ENCODE measurements at places on chromosomes 1 and 21.

- no peak for DNase-seq
These were observed 57.8 kb downstream of the RHOU start for GRCh38 chr1:228793032-228793431.

DNA sequence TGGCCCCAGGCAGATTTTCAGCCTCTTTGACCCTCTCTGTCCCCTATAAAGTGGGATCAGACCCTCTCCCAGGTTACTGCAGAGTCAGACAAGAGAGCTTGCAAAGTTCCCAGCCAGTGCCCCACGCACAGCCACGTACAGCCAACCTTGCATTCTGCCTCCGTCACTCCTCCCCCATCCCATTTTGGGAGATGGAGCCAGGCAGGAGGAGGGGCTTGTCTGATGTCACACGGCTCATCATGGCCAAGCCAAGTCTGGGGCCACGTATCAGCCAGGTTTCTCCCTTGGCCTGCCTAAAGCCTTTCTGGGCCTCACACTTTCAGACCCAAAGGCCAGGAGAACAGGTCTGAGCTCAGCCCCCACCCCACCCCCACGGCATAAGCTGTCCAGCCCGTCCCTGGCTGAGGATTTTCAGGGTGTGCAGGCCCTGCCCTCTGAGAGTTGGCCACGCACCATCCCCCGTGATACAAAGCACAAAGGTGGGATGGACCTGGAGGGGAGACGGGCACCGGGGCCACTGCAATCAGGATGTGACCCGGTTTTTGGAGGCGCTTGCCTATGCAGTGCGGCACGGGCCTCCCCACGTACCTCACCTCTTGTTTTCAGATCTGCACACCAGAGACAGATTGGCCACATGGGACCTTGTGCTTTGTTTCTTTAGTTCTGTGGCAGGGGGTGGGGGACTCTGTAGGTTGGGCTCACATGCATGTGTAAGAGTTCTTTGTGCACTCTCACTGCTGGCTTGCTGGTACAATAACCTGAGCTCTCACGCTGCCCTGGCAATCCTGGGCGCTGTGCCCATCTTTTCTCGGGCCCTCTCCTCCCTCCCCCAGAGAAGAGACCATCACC lies 47.6 kb downstream of the TRIM11 start:
- no peak for DNase-seq

DNA sequence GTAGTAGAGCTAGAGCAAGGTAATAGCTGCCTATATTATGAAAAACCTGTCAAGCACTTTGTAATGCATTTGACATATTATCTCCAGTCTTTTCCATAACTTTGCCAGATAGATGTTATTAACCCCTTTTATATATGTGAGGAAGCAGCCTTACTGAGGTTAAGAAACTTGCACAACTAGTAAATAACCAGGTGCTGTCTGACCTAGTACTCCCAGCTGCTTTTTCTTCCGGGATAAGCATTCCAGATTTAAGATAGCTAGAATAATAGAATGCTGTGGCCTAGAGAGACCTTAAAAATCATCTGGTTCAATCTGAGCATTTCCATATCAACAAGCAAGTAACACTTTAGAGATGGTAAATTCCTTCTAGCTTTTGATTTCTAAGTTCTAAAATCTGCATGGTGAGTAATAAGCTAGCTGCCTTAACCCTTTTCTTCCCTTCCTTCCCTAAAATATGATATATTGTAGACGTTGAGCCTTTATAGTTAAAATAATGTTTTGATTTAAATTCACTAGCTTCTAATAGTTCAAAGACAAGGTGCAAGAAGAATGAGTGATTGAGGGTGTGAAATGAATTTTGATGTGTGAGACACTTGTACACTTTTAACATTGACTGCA lies 1.8 kb downstream of the SH3GLB1 start:
- DNase-seq = no peak

DNA sequence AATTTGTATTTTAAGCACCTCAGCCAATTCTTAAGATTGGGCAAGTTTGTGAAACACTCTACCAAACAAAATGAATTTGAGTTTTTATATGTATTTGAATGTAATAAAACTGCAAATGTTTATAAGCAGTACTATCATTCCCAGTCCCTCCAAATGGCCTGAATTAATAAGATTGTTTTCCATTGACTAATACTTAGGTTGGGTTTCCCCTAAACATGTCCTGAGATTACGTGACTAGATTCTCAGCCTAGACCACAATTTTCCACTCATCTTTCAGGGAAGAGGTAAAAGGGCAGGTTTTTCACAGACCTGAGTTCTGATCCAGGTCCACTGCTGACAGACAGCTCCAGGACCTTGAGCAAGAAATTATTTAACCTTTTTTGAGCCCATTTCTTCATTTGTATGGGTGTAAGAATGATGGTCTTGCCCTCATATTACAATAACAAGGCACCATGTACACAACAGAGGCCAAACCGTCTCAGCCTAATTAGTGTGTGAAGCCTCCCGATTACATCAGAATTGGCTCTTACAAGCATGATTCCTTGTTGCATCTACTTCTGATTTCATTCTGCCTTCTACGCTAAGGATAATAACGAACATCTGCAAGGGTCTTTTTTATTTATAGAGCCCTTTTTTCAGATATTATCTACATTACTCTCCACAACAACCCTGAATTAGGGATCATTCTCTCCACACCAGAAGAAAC lies 51.2 kb downstream of the BEND5 start:
- no peak for DNase-seq

GRCh38 chr1:14571810-14572767 lies 26.4 kb upstream of the KAZN start:
- DNase-seq = no peak

DNA sequence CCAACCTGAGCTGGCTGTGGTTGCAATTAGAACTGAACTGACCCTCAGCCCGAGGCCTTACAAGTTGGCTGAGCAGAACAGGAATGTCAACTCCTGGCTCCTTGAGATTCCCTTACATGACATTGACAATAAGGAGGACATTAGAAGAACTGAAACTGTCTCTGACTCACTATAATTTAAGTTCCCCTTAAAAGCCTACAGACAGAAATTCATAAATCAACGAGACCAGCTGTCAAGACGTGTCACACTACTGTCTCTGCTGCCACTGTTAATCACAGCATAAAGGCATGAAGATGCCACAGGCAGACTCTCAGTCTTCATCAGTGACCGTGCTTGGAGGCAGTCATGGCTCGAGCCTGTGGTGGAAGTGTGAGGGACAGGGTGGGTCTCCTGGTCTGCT lies 168.8 kb downstream of the GABPA start:
- no peak for DNase-seq

DNA sequence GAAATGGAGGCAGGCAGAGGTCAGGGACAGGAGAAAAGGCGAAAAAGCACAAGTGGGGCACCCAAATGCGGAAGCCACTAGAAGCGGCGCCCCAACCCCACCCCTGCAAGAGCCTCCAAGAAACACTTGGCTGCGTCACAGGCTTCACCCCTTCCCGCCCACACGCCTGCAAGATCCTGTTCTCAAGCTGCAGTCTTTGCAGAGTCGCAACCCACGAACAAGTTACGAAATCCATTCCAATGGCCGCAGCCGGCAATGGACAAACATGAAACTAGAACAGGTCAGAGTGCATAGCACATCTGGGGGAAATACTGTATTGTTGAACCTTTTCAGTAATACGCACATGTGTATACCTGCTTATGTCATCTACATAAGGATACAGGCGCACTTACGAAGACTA lies 103.6 kb downstream of the PSMG1 start:
- no peak for DNase-seq

DNA sequence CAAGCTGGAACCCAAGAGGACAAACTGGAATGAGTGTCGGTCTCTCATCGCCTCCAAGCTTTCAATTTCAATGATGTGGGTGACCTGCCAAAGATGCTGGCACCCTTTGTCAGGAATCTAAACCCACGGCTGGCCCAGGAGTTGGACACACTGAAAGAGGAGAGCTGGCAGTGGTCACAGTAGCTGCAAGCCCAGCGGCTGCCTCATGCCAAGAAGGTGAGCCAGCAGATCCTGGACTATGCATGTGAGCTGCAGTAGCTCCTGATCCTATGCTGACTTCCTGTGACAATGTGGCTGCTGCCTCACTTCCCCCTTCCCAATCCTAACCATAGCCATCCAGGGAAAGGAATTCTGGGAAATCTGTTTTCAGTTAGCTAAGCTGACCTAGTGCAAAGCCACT lies 117.0 kb upstream of the VAV3 start:
- no peak for DNase-seq

DNA sequence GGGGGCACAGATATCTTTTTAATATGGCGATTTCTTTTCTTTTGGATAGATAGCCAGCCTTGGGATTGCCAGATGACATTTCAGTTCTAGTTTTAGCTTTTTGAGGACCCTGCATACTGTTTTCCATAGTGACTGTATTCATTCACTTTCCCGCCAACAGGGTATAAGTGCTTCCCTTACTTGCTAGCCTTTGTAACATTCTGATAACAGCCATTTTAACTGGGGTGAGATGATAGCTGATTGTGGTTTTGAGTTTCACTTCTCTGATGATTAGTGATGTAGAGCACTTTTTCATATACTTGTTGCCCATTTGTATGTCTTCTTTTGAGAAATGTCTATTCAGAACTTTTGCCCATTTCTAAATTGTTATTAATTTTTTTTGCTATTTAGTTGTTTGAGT lies 151.9 kb downstream of the NTPCR start:
- no peak for DNase-seq

DNA sequence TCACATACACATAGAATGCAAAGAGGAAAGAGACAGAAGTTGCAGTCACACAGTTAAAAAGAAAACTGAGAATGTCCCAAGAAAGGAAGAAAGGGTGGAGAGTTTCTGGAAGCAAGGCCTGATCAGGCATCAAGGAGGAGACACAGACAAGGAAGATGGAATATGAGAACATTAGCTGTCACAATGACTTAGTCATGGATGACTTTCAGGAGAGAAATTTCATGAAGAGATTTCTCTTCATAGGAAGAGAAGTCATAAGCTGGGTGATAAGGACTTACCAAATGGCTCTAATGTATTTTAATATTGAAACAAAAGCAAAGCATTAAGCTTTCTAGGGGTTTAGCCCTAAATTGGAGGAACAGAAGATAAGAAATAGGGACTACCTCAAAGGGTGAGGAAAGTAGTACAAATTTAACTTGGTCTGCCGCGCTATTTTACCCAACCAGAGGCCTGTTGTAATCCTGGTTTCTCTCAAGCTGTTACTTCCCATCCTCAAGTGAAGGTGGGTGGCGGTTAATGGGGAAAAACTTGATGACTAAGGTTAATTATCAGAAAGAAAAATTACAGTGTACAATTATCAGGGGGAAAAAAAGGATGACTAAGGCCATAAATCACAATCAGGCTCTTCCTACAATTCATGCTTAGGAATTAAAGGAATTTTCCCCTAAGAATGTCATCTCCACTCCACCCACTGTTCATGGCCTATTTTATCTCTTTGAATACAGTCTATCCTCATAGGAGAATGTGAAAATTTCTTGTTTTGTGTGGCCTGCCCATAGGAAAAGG lies 93.9 kb upstream of the ADGRL2 start:
- no peak for DNase-seq

GRCh38 chr1:234645964-234646363 lies 36.0 kb upstream of the IRF2BP2 start:
- DNase-seq = no peak

DNA sequence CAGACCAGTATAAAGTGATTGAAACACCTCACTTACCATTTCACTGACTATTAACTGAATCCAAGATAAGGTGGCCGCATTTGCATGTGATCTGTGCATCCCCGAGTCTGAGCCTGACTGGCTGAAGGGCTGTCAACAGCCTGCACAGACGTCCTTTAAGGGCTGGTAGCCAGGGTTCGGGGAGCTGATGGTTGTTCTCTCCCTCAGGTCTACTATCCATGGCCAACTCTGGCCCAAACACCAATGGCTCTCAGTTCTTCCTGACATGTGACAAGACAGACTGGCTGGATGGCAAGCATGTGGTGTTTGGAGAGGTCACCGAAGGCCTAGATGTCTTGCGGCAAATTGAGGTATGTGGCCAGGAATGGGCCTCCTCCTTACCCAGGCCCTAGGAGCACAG lies 14.0 kb downstream of the PPIE start:
- no peak for DNase-seq

DNA sequence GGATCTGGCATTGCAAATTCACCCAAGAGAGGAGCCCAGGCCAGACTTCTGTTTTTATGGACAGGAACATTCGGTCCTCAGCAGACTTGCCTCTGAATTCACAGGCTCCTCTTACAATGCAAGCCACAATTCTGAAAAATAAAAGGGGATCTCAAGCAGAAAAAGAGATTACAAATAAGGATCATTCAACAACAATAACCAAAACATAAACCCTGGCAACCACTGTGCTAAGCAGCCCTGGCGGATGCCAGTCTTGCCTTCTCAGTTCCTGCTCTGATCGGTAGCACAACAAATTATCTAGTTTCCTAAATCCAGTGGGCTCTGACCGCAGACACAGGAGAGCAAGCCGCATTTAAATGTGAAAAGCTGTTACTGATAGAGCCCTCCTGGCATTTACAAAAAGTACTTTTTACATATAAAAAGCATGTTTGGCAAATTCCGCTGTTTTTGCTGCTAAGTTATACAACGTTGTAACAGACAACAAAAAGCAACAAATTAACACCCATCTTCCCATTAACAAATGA lies 123.4 kb upstream of the FOXD3 start:
- no peak for DNase-seq

DNA sequence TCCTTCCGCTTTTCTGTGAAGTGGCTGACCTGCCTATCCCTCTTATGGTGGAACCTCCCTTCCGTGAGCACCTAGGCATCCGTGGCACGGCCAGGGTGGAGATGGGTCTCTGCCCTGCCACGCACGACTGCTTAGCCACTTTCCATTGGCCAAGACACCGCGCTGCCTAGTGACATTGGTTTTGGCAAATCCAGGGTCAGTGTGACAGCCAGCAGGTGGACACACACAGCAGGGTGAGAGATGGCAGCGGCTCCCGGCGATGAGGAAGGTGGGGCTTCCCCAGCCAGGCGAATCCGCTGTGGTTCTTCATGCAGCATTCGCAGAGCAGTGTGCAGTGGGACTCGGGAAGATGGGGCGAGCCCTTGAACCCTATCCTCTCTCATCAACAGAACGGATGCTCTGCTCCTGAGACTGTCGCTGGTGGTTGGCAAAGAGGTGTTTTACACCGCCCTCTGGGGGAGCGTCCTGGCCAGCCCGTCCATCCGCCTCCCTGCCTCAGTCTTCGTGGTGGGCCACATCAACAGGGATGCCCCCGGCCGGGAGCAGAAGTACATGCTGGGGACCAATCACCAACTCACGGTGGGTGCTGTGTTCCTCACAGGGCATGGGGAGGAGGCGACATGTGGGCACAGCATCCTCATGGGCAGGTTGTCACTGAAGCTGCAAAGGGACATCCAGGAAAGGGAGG lies 51.8 kb downstream of the DOP1B start:
- no peak for DNase-seq

GRCh38 chr1:21636029-21636428 lies 33.1 kb downstream of the RAP1GAP start:
- DNase-seq = no peak

Measured in stimulated activated CD8-positive, alpha-beta memory T cell treated with anti-CD3 and anti-CD28 coated beads, Interleukin-4, amount 100 ng/mL, for 1 hour (primary cell).